ENCODE measurements at places on chromosomes 16 and 17.

- DNase-seq: peak; percentile 22
Measured at GRCh38 chr17:76480632-76481031, 13.2 kb downstream of the AANAT start.

DNA sequence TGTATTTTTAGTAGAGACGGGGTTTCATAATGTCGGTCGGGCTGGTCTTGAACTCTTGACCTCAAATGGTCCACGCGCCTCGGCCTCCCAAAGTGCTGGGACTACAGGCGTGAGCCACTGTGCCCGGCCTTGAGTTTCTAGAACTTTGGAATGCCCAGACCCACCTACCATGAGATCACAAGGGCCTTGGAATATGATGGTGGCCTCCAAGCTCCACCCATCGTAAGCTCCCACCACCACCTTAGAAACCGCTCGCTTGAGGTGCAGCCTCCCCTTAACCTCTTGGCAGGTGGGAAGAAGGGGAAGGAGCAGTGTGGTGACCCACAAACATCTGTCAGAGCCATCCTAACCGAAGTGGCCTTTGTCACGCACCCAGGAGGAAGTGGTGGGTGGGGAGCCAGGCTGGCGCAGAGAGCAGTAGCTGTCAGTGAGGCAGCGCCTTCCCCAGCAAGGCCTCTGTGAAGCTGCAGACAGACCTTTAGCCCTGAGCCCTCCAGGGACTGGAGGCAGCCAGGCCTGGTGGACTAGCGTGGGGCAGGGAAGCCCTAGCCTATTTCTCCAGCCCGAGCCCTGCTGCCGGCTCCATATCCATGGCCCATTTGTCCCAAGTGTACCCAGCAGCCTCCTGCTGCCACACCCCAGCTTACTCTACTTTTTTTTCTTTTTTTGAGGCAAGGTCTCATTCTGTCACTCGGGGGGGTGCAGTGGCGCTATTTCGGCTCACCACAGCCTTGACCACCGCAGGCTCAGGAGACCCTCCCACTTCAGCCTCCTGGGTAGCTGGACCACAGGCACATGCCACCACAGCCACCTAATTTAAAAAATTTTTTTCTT lies 13.1 kb upstream of the SEPHS2 start:
- DNase-seq: no peak

DNA sequence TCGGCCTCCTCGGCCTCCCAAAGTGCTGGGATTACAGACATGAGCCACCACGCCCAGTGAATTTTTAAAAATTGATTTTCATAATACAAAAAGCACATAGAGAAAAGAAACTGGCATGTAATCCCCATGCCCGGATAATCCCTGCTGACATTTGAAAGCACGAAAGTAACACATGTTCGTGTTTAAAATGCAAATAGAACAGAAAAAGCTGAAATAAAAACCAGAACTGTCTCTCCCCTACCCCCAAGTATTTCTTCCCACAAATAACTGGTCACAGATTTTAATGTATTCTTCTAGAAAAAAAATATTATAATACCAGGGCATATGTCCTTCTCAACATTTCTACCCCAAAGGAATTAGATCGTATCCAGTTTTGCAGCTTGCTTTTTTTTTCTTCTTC lies 222.9 kb downstream of the SLC39A11 start:
- no peak for DNase-seq

DNA sequence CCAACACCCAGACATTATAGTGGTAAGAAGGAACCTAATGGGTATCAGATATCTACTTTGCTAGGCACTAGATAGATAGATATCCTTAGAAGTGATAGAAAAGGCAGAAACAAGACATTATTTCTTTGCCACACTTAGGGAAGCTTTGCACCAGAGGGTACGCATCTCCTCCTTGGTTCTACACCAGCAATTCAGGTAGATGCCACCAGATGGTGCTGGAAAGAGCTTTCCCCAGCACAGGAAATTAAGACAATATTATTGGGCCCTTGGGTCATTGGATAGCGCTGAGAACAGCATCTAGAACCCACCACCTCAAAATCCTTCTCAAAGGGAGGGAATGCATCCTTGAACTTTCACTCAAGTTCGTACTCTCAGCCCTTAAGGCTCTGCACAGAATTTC lies 173.8 kb upstream of the CCL2 start:
- peak; percentile 16 for DNase-seq

DNA sequence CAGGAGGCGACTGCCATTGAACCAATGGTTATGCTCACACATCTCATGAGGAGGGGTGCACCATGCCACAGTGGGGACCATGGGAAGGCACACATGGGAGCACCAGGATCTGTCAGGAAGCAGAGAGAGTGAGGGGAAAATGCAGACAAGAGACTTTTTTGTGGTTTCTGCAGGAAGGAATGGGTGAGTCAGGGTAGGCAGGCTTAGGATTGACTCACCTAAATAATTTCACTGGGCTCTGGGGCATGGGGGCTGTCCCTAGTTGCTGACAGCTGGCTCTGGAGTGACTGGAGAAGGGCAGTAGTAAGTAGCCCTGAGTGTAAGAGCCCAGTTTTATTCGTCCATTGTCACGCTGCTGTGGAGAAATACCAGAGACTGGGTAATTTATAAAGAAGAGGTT lies 202.4 kb downstream of the AXIN2 start:
- peak; percentile 70 for DNase-seq

- DNase-seq: no peak
Measured at GRCh38 chr17:83136156-83136555, 56.7 kb downstream of the METRNL start.

DNA sequence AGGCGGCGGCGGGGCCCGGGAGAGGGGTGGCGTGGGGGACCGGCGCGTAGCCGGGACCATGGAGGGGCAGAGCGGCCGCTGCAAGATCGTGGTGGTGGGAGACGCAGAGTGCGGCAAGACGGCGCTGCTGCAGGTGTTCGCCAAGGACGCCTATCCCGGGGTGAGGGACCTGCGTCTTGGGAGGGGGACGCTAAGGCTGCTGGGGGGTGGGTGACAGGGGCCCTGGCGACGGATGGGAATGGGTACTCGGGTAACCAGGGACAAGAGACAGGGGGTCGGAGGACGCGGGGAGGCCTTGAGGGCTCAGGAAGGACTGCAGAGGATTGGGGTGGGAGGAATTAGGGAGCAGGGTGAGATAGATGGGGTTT lies 243 bp downstream of the RND2 start:
- DNase-seq: no peak

GRCh38 chr17:42484304-42484703 lies 25.6 kb downstream of the ATP6V0A1 start:
- DNase-seq: no peak

- DNase-seq: no peak
Measured at GRCh38 chr16:83187405-83187804, 560.6 kb downstream of the CDH13 start.

DNA sequence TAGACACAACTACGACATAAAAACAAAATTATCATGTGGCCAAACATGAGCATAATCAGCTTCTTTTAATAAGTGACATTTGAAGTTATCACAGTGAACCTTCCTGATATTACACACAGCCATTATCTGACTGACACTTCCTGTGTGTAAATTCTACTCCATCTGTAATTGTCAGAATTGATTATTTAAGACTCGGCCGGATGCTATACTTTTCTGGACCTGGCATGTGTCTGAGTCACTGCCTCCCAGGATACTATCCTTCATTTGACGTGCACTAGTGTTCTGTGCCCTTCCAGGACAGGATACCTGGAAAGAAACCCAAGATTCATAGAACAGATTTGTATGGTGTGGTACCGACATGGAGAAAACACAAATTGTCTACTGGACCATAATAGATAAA lies 242.0 kb downstream of the HS3ST3A1 start:
- DNase-seq: no peak

DNA sequence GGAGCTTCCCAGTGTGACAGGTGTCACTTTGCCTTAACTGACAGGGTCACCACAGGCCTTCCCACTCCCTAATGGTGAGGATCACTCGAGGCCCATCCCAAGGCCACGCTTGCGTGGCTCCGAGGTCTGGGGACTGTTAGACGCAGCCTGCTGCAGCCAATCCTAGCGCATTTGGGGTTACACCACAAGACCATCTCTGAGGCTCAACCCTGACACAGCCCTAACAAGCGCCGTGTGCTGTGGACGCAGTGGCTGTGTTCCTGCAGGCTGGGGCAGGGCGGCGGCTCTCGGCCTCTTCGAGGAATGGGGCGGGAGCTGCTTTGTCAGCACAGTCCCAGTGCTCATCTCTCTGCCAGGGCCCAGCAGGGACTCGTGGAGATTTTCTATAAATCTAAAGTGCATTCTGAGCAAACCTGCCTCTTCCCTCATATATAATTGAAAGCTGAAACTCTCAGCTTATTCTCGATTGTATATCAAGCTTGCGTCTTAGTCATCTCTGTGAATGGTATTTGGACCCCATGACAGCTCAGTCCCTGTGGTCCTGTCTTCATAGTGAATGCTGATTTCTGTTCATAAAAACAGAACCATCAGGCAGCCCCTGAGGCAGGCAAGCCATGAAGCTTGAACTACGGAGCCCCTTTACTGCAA lies 65.8 kb upstream of the CHMP6 start:
- DNase-seq: no peak
